ENCODE measurements at places on chromosomes 11 and 22. TPM values are rescaled to one million over a fixed set of nuclear protein-coding genes. Genes with fewer than 3 reads are reported as not detected.

RAPSN gene
- not detected for total RNA-seq

FOLR3 gene
- not detected for total RNA-seq

GRCh38 chr11:9253086-9253485 is 12.1 kb downstream of the DENND5A start:
- DNase-seq, result no peak

DNA sequence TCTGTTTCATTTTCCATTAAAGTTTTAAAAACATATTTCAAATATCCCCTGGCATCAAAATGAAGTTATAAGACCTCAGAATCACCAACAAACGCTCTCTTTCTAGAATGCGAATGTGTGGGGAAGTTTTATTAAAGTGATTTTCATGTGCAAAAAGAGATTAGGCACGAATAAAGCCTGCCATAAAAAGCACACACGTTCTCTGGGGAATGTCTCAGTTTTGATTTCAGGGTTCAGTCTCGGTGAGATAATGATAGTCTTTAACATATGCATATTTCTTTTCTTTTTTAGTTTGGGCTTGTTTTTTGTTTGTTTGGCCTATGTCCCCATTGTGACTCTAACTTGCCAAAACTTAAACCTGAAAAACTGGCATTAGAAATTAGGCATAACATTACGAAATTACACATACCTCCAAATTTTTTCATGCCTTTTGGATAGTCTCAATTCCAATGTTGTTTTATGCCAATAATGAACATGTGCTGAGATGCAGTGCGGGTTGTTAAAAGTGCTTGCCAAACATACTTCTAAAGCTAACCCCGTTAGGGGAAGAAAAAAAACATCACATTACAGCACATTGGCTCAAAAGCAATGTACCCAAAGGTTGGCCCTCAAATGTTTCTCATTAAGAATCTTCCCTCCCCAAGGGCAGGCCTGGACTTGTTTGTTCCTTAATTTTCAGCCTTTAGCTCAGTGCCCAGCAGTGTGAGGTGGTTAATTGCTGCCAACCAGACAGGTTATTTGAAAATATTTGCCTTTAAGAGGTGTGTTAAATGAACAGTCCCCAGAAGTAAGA is 33.2 kb upstream of the FBLN1 start:
- no peak for DNase-seq

GRCh38 chr11:112588252-112588694 is 327.6 kb upstream of the PLET1 start:
- DNase-seq, result peak; percentile 76
